ENCODE measurements at places on chromosomes 11 and 22. TPM values are rescaled to one million over a fixed set of nuclear protein-coding genes. Genes with fewer than 3 reads are reported as not detected.

APOL5 gene
- total RNA-seq = not detected

DNA sequence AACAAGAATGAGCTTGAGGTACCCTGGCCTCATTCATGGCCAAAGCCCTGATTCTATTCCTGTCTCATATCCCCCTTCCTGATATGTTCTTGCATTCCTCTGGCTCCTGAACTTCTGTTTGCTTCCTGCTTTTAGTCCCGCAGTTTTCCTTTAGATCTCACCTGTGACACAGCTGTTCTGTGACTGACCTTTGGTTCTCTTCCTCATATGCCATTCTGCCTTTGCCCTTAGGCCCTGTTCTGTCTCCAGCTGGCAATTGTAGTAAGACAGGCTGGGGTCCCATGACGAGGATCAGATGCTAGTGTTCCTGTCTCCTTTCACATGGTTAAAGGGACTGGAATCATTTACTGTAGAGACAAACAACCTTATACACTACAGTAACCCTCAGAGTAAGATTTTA, 59.0 kb upstream of the PDE3B start:
- no peak for DNase-seq

PPP6R3 gene
- 124 TPM for total RNA-seq

GRCh38 chr11:45610627-45611026, 54.8 kb downstream of the CHST1 start:
- DNase-seq = no peak

DNA sequence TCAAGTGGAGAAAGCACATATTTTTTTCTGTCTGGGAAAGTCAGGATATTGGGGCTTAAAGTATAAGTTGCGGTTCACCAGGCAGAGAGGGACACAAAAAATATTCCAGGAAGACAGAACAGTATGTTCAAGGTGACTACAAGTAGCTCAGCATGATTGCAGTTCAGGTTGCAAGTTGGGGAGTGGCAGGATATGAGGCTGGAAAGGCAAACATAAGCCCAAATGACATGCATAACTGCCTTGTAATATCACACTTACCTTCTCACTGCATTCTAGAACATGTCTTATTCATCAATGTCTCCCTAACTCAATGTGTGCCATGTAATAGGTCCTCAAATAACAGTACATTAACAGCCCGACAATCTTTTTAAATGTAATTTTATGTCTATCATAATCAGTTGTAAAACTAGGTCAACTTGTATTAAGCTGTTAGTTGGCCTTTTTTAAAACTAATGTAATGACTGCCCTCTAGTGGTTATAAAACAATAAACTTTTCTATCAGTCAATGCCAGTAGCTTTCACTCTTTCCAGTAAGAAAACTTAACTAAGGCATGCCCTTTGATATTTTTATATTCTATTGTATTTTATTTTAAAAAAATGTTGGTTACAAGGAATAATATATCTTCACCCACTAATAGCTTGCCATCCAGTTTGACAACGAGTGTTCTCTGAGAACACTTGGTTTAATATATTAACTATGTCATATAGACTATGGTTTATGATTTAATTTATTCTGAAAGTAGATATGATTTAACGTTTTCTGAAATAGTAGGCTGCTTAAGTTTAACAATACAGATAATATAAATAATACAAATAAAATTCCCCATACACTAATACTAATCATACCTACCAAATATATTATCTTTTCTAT, 39.4 kb upstream of the CFAP300 start:
- no peak for DNase-seq

DNA sequence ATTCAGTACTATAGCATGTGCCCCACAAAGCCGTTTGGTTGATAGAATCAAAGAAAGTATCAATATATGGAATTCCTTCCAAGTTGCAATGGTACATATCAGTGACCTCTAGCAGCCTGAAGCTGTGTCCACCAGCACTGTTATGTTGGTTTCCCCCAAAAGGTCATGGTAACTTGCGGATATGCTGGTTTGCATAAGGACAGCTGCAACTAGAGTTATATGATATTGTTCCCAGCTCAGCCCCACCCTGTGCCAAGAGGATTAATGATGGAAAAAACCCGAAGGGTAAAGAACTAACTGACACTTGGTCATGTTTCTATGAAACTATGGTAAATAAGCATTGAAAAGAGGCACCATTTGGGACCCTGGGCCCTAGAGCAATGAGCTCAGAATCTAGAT, 93.5 kb downstream of the PDHX start:
- DNase-seq = no peak

DNA sequence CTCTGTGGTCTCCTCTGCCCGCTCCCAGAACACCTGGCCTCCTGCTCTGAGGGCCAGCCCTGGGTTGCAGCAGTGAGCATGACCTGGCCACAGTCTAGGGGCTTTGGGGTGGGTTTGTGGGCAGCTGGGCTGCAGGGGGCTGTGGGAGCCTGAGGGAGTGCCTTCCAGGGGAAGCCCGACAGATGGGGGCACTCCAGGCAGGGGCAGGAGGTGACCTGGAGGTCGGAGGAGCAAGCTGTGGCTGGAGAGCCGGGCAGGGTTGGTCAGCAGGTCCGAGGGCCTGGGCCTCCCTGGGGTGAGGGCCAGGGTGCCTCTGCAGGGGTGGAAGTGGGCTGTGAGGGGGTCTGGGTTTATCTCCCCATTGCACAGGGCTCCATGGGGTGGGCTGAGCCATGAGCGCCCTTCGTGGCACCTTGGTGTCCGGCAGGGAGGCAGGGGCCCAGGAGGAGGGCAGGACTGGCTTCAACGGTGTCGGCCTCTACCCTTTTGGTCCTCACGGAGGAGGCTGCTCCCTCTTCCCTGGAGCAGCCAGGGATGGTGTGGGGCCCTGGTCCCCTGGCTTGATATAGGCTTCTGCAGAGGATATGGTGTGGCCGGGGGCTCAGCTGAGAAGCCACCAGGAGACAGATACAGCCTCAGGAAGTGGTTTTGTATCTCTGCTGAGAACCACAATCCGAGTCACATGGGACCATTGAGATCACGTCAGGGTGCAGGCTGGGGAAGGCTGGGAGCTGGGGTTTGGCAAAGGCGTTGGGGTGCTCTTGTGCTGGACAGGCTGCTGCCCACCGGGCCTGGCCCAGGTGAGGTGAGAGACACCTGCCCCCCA, 22.3 kb downstream of the KCNQ1 start:
- no peak for DNase-seq

OR8D4 gene
- total RNA-seq = 0.58 TPM

- DNase-seq = no peak
Measured at GRCh38 chr11:123250892-123251656, 56.0 kb upstream of the CLMP start.

GRCh38 chr11:79671401-79671800, 230.6 kb upstream of the TENM4 start:
- no peak for DNase-seq

- no peak for DNase-seq
Measured at GRCh38 chr11:131534611-131535010, 164.2 kb downstream of the NTM start.

INS gene
- total RNA-seq = 68.7 TPM

DNA sequence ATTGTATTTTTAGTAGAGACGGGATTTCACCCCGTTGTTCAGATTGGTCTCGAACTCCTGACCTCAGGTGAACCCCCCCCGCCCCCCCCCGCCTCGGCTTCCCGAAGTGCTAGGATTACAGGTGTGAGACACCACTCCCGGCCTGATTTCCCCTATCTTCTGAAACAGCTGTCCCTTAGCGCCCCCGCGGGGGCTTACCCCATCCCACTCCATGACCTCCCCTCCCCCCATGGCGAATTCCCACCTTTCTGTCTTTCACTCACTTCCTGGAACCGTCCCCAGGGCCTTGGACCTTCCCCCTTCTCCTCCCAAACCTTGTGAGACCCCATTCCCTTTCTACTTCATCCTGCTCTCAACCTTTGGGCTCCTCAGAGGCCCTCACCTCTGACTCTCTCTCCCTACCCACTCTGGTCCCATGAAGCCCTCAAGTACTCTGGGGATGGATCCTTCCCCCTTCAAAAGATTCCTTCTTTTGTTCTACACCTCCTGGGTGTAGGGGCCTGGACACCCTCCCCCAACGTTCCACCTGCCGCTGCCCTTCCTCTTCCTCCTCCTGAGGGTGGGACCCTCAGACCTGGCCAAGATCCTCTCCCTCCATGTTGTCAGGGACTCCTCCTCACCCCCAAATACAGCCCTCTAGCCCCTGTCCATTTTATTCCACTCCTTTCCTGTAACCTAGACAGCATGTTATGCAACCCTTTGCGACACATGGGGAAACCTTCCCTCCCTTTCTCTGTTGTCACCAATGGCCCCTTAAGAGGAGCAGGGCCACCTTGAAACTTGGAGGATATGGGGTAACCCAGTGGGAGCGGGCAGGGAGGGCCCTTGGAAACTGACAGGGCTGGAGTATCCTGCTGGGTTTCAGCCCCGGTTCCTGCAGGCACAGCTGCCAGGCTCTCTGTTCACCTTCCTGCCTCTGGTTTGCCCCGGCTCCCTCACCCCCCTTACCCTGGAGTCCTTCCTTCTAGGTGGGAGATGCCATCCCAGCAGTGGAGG, 1.1 kb downstream of the PRDX5 start:
- no peak for DNase-seq

DNA sequence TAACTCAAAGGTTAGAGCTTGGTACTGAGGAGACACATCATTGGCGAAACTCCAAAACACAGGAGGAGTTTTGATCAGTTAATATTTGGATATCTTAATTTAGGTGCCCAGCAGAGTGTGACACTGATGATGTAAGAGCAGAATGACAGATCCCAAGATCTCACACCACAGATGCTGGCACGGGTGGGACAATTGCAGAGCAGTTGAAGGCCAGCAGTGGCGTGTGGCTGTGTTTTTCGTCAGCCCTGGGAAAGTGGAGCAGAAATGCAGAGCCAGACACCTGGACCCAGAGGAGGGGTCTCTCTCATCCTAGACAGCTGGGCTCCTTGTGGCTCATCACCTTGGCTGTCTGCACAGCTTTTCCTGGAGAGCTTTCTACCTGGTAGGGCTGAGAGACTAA, 59.7 kb upstream of the CTTN start:
- DNase-seq = no peak

OR52N4 gene
- total RNA-seq = not detected

GRCh38 chr11:65212226-65212801, 30.6 kb downstream of the CAPN1 start:
- DNase-seq = no peak

- no peak for DNase-seq
Measured at GRCh38 chr11:77959434-77959833, 35.0 kb downstream of the INTS4 start.

GRCh38 chr11:130272336-130272735, 42.4 kb downstream of the ZBTB44 start:
- no peak for DNase-seq

DNA sequence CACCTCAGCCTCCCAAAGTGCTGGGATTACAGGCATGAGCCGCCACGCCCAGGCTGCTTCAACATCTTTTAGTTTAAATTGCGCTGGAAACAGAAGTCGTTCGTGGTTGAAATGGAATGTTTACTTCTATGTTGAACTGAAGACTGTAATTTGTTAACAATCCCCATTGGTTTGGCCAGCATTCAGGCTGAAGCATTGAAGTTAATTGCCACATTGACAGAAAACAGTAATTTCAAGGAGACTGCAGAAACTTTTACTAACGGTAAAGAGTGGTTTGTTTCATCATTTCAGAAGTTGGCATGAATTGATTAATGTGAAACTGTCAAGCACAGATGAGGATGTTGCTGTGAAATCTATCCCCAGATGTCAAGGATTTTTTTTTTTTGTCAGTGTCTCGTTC, 14.2 kb downstream of the AP5B1 start:
- no peak for DNase-seq

RBM4B gene
- 71.0 TPM for total RNA-seq

- DNase-seq = no peak
Measured at GRCh38 chr11:133526790-133527189, 5.5 kb downstream of the OPCML start.

DNA sequence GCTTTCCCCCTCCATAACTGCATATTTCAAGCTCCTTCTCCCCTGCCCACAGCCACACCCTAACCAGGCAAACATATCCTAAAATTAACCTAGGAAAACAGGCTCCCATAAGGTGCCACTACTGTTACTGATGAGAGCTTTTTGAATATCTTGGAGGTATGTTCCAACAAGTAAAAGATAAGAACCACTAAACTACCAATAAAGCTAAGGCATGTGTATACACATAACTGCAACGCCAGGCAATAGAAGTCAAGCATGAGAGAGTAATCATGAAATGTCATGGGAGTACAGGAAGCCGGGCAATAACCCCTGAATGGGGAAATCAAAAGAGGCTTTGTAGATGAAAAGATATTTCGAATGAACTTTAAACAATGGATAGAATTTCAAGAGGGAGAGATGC, 9.3 kb downstream of the MMP13 start:
- no peak for DNase-seq

RAB38 gene
- total RNA-seq = 15.6 TPM

- no peak for DNase-seq
Measured at GRCh38 chr22:22428222-22429098, 80.1 kb downstream of the ZNF280B start.

DNA sequence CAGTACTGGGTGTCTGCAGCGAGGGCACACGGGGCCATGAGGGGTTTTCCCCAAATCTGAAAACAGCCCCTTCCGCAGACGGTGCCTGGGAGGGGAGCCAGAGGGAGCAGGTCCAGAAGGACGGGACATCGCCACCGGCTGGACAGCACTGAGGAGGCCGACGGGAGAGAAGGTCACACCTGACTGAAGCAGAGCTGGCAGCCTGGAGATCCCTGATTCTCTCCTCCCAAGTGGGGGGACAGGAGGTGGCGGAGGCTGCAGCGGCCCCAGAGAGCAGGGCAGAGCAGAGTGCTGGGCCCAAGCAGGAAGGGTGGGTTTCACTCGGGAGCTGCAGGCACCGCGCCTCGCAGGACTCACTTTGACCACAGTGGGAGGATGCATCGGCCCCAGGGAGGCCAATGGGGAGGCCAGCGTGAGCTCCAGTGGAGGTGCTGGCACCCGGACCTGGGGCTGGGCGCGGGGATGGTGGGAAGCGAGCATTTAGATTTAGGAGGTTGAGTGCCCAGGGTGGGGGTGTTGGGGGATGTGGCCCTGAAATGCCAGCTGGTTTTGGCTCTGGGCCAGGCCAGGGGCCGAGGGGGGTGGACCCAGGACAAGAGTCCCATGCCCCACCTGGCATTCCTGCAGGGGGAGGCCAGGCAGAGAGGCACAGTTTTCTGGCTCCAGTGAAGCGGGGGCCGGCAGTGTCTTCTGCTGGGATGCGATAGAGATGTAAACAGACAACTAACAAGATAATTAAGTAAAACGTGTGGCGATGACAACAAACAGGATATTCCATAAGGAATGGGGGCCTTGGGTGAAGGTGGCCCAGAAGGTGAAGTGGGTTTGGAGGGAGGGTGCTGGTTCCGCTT, 92.3 kb upstream of the FGF3 start:
- DNase-seq = no peak

GRCh38 chr11:12802418-12803085, 128.3 kb downstream of the TEAD1 start:
- DNase-seq = no peak

GRCh38 chr11:111045407-111045803, 200.1 kb upstream of the POU2AF2 start:
- DNase-seq = no peak

DNA sequence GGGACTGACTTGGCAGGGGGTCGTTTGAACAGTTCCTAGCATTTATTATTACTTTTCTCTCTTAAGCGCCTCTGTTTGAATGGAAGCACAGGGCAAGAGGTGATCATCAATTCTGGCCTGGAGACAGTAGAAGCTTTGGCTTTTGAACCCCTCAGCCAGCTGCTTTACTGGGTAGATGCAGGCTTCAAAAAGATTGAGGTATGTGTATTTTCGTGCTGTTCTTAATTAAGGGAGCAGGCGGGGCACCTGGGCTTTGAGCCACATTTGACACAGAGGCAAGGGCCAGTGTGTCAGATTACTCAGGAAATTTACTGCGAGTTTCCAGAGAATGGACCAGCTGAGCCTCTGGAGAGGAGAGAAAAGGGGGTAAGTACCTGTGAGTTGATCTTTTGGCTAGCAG, 102.4 kb upstream of the SORL1-AS1 start:
- DNase-seq = no peak

- DNase-seq = no peak
Measured at GRCh38 chr11:8261291-8261690, 2.4 kb downstream of the LMO1 start.

Data from progenitor cell of endocrine pancreas (in vitro differentiated cells).